Hepatocyte (in vitro differentiated cells): ENCODE measurements at places on chromosomes 6 and 20. TPM values are rescaled to one million over a fixed set of nuclear protein-coding genes. Genes with fewer than 3 reads are reported as not detected.

- DNase-seq = no peak
- no peak overlapping the region for H3K27ac ChIP-seq
- H3K27me3 ChIP-seq = no peaks in the 10 kb centered on the region
- no peaks in the 10 kb centered on the region for H3K36me3 ChIP-seq
- no peak overlapping the region for H3K4me3 ChIP-seq
- peaks cover 11% of the 10 kb centered on the region for H3K4me1 ChIP-seq
These were observed 22.5 kb upstream of the NHSL1 start for GRCh38 chr6:138521790-138522189.

GRCh38 chr6:169139179-169139971, 114.3 kb downstream of the THBS2 start:
- H3K27ac ChIP-seq = no peak overlapping the region
- H3K36me3 ChIP-seq = no peaks in the 10 kb centered on the region
- H3K4me3 ChIP-seq = no peak overlapping the region
- DNase-seq = no peak
- no peaks in the 10 kb centered on the region for H3K27me3 ChIP-seq
- H3K4me1 ChIP-seq = no peaks in the 10 kb centered on the region

DNA sequence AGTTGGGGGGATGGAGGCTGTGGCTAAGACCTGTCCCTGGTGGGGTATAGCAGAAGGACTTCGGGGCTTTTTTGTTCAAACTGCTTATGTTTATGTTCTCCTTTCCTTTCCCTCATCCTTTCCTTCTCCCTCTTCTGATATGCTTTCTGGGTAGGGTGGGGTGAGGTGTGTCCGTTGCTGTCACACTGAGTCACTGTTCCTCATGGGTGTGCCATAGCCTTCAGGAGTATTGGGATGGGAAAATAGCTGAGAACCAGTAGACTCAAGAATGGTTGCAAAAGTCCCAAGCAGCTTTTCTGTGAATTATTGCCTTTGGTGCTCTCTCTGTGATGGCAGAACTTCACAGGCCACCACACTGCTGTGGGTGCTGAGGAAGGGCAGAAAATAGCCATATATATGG, 39.6 kb downstream of the TPD52L1 start:
- H3K4me1 ChIP-seq = peaks cover 11% of the 10 kb centered on the region
- no peaks in the 10 kb centered on the region for H3K36me3 ChIP-seq
- H3K27me3 ChIP-seq = no peaks in the 10 kb centered on the region
- H3K27ac ChIP-seq = no peak overlapping the region
- DNase-seq = no peak

DNA sequence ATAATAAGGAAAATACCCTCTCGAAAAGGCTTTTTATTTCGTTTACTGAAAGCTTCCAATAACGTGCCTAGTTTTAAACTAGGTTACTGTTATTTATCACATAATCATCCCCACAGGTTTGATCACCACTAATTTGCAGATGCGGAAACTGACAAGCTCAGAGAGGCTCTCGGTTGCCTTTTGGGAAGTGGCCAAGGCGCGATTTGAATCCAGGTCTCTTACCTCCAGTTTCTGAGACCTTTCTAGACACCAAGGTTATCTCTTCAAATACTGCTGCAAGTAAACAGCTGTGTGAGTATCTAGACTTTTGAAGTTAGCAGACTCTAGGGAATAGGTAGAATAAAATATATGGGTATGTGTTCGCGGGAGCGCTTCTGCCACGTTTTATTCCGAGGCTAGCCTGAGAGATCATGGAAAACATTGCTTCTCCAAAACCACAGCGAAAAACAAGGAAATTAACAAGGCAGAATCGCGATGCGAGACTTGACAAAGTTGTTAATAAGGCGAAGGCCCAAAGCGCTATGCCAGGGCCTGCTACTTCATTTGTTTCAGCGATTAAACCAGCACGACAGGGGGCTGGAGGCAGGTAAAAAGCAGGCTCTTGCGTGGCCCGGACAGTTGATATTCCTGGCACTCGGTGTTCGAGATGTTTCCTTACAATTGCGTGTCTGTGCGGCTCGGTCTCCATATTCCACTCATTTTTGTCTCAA, 1.8 kb upstream of the JARID2 start:
- no peak for DNase-seq
- no peaks in the 10 kb centered on the region for H3K27me3 ChIP-seq
- peak overlapping the region; percentile 88 for H3K4me3 ChIP-seq

DNA sequence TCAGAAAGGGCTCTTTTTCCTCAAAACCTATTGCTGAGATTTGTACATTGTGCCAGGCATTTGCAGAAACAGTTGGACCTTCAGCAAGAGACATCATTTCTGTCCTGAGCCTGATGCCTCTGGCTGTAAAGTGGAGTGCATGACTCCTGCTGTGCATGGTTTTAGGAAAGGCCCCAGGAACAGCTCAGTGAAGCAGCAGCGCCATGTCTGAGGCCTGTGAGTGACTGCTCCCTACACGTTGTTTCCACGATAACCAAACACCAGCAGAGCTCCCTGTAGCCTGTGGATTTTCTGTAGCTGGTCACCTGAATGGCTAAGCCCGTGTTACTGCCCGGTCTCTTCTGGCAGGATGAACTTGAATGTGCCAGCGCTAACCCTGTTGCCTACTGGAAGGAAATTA, 232.5 kb downstream of the TFAP2C start:
- H3K36me3 ChIP-seq = no peaks in the 10 kb centered on the region
- H3K27ac ChIP-seq = no peak overlapping the region
- H3K4me3 ChIP-seq = no peak overlapping the region
- no peak for DNase-seq

GRCh38 chr6:39393075-39393474, 70.6 kb upstream of the KCNK16 start:
- H3K27ac ChIP-seq = no peak overlapping the region
- H3K27me3 ChIP-seq = no peaks in the 10 kb centered on the region
- DNase-seq = no peak
- no peaks in the 10 kb centered on the region for H3K36me3 ChIP-seq
- no peak overlapping the region for H3K4me3 ChIP-seq
- H3K4me1 ChIP-seq = peaks cover 9% of the 10 kb centered on the region

SLC13A3 gene
- 1.8 and 2.4 TPM in 2 replicates for total RNA-seq

WFDC5 gene
- 0.47 TPM in 1 of 2 replicates, not detected in the other for total RNA-seq

STMND1 gene
- total RNA-seq = 0.27 TPM in 1 of 2 replicates, not detected in the other

GABRR1 gene
- total RNA-seq = 0.27 TPM in 1 of 2 replicates, not detected in the other
